Activated CD8-positive, alpha-beta memory T cell treated with anti-CD3 and anti-CD28 coated beads, Interleukin-2, amount 50 U/mL, for 4 hours (primary cell): ENCODE measurements at places on chromosomes 2 and 18.
A peak's percentile ranks its signal among the peaks of the same experiment; 100 is the strongest.

DNA sequence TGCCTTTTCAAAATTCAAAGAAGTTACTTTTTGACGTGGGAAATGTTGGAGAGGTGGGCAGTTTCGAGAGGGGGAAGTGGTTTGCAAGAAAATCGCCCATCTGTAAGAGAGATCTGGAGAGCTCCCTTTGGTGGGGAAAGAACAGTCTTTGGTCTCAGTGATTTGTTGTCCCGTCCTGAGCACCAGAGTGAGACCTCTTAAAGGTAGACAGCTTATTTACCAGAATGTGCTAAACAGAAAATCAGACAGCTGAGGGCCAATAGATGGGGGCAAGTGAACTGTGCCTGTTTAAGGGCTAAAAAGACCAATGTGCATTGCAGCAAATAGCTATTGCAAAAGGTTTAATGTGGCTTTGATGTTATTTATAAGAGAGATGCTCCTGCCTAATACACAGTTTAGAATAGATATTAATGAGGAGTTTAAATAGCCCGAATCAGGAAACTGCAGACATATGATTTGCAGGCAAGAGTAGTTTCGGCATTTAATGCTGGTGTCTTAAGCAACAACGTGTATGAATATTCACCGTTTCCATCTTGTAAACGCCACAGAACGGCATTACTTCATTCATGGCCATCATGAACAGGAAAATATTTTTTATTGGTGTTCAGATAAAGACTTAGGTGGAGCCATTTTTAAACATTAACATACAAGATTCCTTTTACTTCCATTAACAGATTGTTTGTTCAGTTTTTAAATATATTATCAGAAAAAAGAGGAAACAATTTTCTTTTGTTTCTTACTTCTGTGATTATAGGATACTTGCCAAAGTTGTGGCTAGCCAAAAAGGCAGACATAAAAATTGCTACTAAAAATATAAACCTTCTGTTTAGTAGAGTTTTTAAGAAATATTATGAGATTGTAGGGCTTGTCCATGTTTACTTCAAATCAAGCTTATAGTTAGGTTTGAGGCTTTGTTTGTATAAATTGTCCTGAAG, 29.6 kb downstream of the ARHGAP15 start:
- no peak for DNase-seq

GRCh38 chr18:68263481-68263880, 451.4 kb downstream of the TMX3 start:
- DNase-seq = no peak

GRCh38 chr2:192578780-192579179, 384.0 kb upstream of the TMEFF2 start:
- DNase-seq = no peak

GRCh38 chr2:233821709-233822100, 32.6 kb downstream of the HJURP start:
- DNase-seq = no peak

DNA sequence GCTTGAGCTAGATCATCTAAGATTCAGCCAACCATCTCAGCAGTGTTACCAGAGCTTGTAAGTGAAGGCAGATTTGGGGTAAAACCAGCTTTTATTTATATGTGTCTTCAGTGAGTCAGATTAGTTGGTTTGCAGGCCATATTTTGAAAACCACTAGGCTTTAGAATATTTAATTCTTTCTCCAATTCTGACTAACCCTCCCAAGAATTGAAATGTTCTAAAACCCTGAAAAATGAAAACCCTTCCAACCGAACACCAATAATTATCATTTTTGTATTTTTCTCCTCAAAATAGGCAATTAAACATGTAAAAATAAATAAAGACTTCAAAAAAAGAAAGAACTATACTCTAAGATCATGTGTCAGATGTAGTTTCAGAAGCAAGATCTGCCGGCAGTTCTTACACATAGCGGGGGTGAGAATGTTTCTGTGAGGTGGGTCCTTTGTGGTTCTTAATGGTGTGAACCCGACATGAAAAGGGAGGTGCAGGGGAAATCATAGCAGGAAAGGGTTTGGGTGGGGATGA, 14.2 kb downstream of the PLEK start:
- no peak for DNase-seq

- DNase-seq = no peak
These were observed 30.1 kb upstream of the SERPINE2 start for GRCh38 chr2:224069172-224069571.

DNA sequence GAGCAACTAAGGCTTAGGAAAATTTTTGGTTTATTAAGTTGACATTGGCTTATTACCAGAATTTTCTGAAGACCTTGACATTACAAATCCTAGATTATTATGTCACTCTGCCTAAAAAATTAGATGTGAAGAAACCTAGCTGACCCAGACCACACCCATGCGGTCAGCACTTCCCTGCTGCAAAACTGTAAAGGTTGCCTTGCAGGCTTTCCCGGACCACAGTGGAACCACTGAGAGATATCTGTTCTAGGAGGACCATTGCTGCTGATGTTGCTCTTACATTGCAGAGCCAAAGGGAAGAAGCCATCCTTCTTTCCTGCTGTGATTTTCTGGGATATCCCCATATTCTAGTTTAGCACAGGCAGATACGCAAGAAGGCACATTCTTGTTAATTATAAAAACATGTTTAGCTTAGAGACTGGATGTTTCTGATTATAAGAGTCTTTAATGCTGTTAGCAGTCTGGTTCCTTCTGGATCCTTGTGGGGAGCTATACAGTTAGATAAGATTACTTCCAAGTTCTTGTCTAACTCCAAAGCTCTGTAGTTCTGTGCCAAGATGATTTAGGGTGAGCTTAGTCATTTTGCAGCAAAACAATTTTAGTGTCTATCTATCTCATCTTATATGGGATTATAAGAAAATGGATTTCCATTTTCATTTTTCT, 70.2 kb downstream of the AOX1 start:
- DNase-seq = no peak

GRCh38 chr2:106734165-106734564, 151.8 kb downstream of the ST6GAL2 start:
- DNase-seq = no peak

DNA sequence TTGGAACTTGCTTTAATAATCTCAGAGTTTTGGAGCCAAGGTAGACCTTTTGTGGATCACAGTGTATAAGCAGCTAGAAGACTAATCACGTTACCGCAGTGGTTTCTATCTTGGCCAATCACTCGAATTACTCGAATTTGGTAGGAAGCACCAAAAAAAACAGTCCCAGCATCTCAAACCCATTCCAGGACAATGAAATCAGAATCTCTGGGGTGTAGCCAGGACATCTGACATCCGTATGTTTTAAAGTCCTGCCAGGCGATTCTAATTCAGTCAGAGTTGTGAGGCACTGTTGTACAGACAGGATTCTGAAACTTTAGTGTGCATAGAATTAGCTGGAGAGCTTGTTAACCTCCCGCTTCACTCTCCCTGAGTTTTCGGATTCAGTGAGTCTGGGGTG, 30.8 kb downstream of the GRHL1 start:
- no peak for DNase-seq

DNA sequence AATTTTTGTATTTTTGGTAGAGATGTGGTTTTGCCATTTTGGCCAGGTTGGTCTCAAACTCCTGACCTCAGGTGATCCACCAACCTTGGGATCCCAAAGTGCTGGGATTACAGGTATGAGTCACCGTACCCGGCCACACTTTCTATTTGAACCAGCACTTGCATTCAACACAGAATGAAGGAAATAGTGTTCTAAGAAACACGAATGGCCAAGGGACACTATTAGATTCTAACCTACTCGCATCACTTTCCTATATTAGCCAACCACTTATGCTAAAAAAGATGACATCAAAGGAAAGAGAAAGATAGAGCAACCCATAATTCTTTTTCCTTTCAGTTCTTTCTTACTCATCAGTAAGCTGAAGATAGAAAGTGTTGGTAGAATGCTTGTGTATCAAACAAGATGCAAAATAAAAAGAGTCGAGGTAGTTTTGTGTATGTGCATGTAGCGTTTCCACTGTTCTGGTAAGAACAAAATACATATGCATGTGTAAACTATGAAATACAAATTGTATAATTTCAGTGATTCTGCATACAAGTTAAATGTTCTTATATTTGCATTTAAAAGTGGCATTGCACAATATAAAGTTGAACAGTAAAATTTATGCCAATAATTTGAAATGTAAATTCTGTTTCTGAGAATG, 247.6 kb downstream of the CDCA7 start:
- DNase-seq = no peak

- no peak for DNase-seq
These were observed 1.1 kb upstream of the TAF4B start for GRCh38 chr18:26225022-26225693.

- no peak for DNase-seq
These were observed 230.2 kb downstream of the CDCA7 start for GRCh38 chr2:173584676-173585458.

GRCh38 chr2:3468296-3468988, 50.9 kb downstream of the ADI1 start:
- no peak for DNase-seq

GRCh38 chr18:55868909-55869308, 280.9 kb upstream of the TCF4 start:
- DNase-seq = no peak

DNA sequence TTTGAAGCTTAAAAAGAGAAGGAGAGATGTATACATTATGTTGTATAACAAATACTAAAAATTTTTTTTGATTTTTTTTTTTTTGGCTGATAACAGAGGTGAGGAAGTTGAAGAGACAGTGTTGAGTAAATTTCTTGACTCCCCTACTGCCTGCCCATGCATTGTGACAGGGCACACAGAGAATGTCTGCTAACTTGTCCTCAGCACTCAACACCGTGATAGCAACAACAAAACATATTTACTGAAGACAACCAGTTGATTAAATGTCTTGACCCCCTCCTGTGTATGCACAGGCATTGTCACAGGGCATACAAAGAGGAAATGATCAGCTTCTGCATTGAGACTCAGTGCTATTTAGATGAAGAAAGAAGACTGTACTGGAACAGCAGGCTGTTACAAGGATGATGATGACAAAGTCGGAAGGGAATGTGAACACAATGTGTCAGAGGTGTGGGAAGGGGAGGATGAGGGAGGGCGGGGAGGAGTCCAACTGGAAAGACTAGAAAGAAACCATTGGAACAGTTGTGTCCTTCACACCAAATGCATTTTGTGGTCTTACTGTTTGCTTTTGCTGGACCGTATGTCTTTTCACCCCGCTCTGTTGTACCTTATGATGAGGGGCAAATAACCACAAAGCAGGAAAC, 89.5 kb downstream of the CERS6 start:
- DNase-seq = no peak

DNA sequence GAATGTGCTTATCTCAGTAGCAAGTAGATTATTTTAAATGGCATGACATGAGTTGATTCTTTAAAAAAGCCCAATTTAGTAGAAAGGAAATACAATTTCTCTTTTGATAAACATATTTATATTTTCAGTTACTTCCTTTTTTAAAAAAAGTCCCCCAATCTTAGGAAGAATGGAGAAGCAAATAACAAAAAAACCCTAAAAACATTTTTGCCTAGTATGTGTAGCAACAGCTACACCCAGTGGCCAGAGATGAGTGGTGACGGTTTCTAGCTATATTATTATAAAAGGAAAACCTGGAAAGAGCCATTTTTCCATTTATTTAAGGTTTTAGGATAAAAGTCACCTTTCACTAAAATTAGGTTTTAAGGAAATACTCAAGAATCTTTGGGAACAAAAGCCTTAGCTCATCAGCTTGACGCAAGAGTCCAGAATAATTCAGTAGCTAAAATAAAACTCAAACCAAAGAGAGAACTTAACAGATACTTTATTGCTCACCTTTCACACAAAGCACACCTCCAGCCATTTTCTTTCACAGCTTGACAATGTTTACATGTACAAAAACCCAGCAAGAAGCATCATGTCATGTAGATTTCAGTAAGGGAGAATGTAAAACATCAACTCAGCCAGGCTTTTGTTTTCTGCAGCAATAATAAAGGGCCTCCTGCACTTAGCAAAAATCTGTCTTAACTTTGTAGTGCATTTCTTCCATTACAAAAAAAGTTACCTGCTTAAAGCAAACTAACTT, 15.7 kb downstream of the FAM98A start:
- peak; percentile 19 for DNase-seq

DNA sequence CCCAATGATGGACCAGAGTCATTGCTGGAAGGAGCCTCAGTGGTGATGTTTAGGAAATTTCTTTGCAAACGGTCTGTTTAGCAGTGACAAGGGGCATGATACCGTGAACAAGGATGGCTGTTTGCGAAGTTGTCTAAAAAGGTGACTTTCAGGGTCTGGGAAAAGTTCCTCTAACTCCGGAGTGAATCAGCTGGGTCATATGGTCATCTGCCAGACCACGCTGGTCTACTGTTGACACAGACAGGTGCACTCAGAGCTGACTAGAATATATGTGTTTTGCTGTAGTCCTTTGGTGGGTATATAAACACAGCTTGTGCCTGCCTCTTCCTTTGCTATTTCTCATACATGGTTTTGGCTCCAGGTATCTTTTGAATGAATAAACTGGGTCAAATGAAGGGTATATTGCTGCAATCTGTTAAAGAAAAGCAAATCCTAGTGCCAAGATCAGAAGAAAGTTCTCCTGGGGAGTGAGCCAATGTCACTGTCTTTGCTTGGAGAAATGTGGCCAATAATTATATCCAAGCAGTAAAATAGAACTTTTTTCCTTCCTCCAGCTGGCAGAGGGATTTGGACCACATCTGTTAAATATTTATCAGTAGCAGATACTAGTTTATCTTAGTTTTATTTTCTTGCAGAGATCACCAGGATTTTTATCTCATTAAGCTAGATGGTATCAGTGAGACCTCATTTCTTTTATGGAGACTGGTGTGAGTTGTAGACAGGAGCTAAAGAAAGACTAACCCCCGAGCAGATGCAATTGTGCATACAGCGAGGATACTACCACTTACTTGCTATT, 286.0 kb downstream of the TRIB2 start:
- DNase-seq = no peak

DNA sequence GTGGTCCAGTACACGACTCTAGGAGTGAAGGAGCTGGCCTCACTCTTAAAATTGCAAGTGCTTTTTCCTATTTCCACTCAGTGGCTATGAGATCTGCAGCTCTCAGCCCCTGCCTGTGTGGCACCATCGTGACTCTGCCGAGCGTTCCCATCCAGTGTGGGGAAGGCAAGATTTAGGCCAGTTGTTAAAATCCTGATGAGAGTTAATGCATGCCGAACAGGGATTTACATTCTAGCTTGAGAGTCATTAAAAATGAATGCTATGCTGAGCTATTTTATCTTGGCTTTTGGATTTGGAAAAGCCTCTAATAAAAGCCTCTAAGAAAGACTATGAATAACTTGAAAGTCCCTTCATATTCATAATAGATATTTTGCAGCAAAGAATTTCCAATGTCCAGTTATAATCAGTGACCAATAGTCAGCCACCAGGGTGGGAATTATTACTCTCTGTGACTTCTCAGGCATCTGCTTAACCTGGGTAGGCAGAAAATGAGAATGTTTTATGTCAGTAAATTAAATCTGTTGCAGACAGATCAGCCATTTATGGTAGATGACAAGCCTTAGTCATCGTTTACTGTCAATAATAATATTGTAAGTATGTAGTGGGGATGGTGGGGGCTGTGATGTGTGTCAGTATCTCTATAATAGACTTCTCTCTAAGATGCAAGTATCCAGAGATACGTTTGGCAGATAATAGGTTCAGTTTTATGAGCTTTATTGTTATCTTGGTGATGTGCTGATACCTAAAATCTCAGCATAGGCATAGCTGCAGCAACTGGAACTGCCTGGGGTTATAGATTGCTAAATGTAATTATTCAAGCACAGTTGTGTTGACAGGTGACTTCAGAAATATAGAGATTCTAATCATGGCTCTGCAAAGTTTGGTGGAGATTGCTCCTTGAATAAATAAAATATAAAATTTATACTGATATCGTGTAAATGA, 207.8 kb downstream of the SOCS6 start:
- no peak for DNase-seq
